ENCODE measurements at places on chromosomes 5 and 9. TPM values are rescaled to one million over a fixed set of nuclear protein-coding genes. Genes with fewer than 3 reads are reported as not detected.

The PCDHB2 gene
- total RNA-seq = 2.1 TPM

The FAM78A gene
- 0.71 TPM for total RNA-seq

The TSSK1B gene
- total RNA-seq = not detected

The TNPO1 gene
- total RNA-seq = 188 TPM

- DNase-seq = no peak
Measured at GRCh38 chr9:131105952-131106351, 9.6 kb downstream of the AIF1L start.

DNA sequence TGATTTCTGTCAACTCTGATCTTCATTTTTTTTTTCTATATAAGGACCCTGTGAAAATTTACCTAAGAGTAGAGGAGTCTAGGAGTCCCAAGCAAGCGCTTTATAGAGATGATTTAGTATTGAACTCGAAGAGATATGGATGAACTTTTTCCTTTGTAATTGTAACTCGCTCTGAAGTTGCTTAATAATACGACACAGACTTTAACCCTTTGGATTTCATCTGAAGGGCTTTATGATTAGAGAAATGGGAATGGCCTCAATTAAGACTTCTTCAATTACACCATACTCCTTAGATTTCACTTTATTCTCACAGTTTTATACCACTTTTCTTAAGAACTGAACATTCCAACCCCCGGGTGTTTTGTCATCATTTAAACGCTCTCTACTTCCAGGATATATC lies 647.7 kb downstream of the HTR1A start:
- DNase-seq = no peak

GRCh38 chr9:2726650-2727340 lies 9.5 kb downstream of the KCNV2 start:
- peak; percentile 84 for DNase-seq

- no peak for DNase-seq
Measured at GRCh38 chr5:160635046-160635445, 213.4 kb downstream of the PTTG1 start.

GRCh38 chr9:96641514-96641913 lies 13.6 kb downstream of the PRXL2C start:
- DNase-seq = no peak

DNA sequence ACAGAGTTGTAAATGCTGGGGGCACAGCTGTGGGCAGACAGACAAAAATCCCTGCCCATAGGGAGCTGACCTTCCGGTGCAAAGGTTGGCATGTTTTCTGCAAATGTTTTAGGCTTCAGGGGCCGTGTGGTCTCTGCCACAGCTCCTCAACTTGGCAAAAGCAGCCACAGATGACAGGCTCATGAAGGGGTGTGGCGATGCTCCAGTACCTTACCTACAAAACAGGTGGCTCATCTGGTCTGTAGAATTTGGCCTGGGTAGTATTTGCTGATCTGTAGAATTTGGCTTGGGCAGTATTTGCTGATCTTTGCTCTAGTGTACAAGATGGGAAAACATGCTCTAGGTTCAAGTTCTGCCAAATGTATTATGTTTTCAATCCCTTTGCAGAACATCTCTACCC lies 283.9 kb downstream of the GADD45G start:
- no peak for DNase-seq

GRCh38 chr9:71112866-71113265 lies 8.6 kb downstream of the TRPM3 start:
- DNase-seq = no peak

DNA sequence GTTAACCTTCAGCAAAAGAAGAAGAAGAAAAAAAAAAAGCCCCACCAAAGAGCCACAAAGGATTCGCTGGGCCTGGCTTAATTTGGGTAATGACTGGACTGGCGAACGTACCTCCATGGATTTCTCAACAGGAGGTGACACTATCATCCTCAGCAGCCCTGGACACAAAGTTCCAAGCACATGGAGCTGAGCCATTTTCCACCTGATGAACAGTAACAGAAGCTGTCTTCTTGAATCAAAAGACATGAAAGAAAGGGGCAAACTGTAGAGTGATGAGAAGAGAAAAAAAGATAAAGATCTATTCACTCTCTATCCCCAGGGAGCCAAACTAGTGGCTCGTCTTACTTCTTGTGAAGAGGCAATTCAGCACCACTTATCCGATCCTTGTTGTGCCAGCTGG lies 150.2 kb upstream of the TRPM3 start:
- no peak for DNase-seq

DNA sequence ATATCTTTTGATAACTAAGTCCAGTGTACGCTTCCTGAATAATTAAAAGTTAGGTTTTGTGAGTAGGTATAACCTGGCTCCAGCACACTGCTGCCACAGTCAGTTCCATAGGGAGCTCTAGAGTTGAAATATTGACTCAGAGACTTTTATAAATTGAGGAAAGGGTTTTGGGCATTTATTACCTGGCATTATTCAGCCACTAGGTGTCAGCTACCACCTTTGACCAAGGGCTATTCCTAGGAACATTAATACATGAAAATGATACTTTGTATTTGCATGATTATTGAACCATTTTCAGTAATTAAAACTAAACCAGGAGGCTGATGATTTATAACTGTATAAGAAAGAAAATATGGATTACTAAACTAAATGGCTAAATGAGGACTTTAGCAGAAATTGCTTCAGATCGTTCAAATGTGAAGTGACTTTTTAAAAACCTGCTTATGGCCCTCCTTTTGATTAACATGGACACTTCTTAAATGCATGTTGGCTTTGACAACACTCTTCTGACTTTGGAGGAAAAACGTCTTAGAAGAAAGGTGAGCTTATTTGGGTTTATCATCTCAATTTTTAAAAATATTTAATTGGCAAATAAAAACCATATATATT lies 83.0 kb downstream of the SMC2 start:
- peak; percentile 4 for DNase-seq

DNA sequence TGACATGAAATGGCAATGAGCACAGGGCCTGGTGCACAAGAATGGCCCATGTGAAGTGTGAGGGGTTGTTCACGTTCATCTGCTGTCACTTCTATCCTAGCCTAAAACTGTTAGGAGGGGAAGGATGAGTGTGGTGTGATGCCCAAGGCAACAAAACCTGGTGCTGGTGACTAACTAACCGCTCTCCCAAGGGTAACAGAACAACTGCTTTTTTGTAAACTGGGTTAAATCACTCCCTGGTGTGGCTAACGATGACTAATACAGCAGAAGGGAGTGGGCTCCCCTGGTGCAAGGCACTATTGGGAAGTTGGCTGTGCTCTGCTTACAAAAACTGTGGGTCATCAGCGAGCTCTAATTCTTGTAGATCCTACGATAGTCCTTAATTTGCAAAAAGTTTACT lies 103.2 kb upstream of the VCAN start:
- peak; percentile 96 for DNase-seq

- no peak for DNase-seq
Measured at GRCh38 chr9:22065431-22066200, 56.5 kb upstream of the CDKN2B start.

GRCh38 chr5:124383693-124384092 lies 362.7 kb downstream of the ZNF608 start:
- DNase-seq = no peak

- no peak for DNase-seq
Measured at GRCh38 chr9:133207540-133208170, 1.4 kb downstream of the OBP2B start.

- no peak for DNase-seq
Measured at GRCh38 chr9:134052941-134053340, 14.9 kb downstream of the BRD3 start.

DNA sequence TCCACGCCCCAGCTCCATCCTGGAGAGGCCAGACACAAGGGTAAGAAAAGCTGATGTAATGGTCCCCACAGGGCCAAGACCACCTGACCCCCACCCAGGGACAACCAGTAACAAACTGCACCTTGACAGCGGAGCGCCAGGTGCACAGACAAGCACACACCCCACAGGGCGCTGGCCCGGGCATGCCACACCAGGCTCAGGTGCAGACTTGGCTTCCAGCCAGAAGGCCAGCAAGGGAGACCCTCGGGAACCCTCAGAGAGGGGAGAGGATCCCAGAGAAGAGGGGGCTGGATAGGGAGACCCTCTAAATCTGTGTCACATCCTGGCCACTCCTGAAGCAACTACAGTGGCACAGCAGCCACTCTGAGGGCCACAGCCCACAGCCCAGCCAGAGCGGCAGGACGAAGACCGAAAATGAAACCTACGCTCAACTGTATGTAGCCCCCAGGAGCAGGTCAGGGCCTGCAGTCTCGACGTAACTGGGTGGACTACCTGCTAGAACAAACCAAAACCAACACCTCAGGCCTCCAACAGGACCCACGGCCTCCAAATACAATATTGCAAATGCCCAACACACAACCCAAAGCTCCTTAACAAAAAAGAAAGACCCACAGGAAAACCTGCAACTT lies 18.5 kb downstream of the CAMSAP1 start:
- no peak for DNase-seq

DNA sequence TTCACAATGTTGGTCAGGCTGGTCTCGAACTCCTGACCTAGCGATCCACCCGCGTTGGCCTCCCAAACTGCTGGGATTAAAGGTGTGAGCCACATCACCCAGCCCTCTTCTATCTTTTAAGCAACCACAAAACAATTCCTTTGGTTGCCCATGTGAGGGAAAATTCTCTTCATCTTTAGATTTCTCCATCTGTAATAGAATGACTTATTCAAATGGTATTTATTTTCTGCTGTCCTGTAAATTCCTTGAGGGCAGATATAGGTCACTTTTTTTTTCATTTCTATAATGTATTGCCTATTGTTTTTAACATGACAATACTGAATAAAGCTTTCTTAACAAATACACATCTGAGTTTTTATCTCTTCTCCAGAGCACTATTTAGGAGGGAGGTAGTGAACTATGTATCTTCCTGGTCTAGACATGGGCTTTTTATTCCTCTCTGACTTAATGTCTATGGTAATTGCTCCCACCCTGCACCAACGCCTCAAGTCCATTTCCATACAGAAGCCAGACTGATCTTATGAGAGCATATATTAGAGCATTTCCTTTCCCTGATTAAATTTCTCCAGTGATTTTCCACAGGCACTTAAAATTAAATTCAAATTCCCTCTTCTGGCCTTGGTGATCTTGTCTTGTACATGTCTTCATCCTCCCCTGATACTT lies 595.6 kb downstream of the CAAP1 start:
- peak; percentile 91 for DNase-seq

- DNase-seq = no peak
Measured at GRCh38 chr5:180866985-180867384, 5.9 kb upstream of the ZFP62 start.

- DNase-seq = no peak
Measured at GRCh38 chr5:3351581-3352442, 243.8 kb upstream of the IRX1 start.
